Left lung (tissue), 14 donors: ENCODE measurements at places on chromosomes 13 and 19. TPM values are rescaled to one million over a fixed set of nuclear protein-coding genes. Genes with fewer than 3 reads are reported as not detected.

The TTC9B gene
- polyA plus RNA-seq, result 0.15 TPM

The FFAR2 gene
- polyA plus RNA-seq, result 0.34 TPM

The CATSPERD gene
- polyA plus RNA-seq, result not detected

GRCh38 chr13:28425793-28426192 lies 69.1 kb downstream of the FLT1 start:
- DNase-seq, result no peak

The ALOX5AP gene
- 3.5 TPM for polyA plus RNA-seq

GRCh38 chr19:4870025-4870700 lies 2.7 kb upstream of the PLIN3 start:
- DNase-seq, result no peak

The MPHOSPH8 gene
- 81.2 TPM for polyA plus RNA-seq

DNA sequence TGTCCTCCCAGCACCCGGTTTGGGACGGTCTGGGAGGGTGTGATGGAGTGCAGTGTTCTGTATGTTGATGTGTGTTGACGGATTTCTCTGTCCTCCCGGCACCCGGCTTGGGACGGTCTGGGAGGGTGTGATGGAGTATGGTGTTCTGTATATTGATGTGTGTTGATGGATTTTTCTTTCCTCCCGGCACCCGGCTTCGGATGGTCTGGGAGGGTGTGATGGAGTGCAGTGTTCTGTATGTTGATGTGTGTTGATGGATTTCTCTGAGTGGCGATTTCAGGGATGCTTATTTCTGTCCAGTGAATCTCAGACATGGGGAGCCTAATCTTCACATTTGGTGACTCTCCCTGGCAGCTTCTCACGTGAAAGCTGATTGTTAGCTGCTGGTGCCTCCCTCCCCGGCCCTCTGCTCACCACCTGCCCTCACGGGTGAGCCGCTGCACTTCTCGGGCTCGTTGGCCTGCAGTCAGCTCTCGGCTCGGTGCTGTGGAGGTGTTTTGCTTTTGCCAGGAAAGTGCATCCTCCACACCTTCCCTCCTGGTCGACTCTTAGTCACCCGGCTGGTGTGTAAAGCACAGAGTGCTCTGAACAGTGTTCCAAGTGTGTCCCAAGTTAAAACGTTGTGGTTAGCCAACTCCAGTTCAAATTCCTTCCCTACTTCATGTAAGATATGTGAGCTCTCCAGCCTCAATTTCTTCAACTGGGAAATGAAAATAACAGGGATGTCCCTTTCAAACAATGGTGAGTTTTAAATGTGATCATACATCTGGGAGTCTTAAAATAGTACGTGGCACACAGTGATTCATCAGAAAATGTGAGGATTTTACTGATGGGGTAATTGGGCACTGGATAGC lies 54.6 kb downstream of the ATP11A start:
- no peak for DNase-seq

The DMWD gene
- polyA plus RNA-seq, result 46.8 TPM

GRCh38 chr13:41610404-41610803 lies 153.1 kb downstream of the RGCC start:
- DNase-seq, result peak; percentile 70

The ZNF568 gene
- 29.0 TPM for polyA plus RNA-seq

The FDX2 gene
- polyA plus RNA-seq, result 20.1 TPM

DNA sequence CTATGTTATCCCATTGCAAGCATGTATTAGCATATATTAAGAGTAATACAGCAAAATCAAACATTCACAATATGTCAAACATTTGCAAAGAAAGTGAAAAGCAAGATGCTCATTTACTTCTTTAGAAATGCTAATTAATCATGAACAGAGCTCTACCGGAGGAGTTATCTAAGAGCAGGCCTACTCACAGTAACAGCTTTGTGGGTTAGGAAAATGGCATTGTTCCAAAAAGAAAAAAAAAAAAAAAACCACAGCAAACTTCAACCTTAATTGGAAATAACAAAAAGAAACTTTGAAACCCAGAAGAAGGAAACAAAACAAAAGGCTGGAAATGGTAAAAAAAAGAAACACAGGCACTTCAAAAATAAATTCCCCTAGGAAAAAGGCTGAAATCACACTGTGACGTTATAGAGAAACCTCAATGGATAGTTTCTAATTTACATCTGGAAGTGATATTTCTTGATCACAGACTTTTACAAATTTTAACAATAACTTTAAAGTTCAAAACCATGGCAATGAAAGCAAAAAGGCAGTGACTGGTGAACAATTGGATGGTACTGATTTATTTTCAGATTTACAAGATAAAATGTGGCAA lies 1236.8 kb upstream of the SPRY2 start:
- no peak for DNase-seq

DNA sequence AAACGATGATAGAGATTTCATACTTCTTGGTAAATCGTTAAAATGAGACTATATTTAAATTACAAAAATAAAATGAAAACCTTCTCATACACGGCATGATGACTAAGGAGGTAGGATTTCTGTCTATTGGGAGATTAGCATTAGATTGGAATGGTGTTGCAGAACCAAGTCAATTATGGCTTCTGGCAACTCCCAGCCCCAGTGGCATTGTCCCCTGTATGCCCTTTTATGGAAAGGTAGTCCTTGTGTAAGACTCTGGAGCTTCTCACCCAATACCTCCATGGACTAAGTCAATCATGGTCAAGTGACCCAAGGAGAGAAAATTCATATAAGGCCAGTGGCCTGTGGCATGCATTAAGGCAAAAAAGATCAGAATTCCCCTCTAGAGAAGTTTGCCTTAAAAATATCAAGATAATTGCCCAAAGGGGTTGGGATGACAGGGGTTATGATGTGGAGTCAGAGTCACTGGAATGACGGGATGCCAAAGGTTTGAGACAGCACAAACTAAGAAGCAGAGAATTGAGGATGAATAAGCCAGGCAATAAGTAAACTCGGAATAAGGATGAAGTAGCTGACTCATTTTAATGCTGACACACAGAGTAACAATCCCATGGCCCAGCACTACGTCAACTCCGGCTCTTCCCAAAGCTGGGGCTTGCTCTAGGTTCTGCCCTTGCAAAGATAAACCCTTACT lies 57.8 kb upstream of the POSTN start:
- DNase-seq, result no peak

GRCh38 chr19:22427960-22428913 lies 6.1 kb upstream of the ZNF98 start:
- no peak for DNase-seq

- DNase-seq, result no peak
These were observed 5.3 kb downstream of the ZNF296 start for GRCh38 chr19:45070861-45071544.

GRCh38 chr13:91729859-91730258 lies 331.4 kb downstream of the GPC5 start:
- no peak for DNase-seq

DNA sequence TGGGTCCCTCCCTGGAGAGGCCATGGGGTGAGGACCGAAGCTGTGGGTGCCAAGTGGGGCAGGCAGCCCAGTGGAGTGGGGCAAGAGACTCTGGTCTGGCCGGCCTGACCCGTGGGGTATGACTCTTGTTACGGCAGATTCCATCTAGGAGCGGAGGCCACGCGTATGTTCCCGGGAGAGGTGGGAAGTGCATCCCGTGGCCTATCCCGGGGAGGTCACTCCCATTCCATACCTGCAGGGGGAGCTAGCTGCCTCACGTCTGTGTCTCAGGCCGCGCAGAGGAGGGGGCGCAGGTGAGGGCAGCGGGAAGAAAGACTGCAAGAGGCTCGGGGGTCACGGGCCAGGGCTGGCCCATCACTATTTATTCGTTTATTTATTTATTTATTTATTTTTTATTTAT lies 4.9 kb downstream of the CSNK1G2 start:
- DNase-seq, result peak; percentile 81

- DNase-seq, result no peak
These were observed 10.5 kb upstream of the ATP11A start for GRCh38 chr13:112679381-112679780.

- no peak for DNase-seq
These were observed 493.4 kb downstream of the OLFM4 start for GRCh38 chr13:53522034-53522433.
